Common myeloid progenitor, CD34-positive (primary cell): ENCODE measurements at places on chromosomes 7 and 10.

- H3K27ac ChIP-seq = no peak overlapping the region
- H3K4me3 ChIP-seq = no peak overlapping the region
- no peaks in the 10 kb centered on the region for H3K36me3 ChIP-seq
- H3K27me3 ChIP-seq = no peaks in the 10 kb centered on the region
- H3K4me1 ChIP-seq = no peaks in the 10 kb centered on the region
These were observed 20.2 kb upstream of the TMEM178B start for GRCh38 chr7:141053626-141054025.

DNA sequence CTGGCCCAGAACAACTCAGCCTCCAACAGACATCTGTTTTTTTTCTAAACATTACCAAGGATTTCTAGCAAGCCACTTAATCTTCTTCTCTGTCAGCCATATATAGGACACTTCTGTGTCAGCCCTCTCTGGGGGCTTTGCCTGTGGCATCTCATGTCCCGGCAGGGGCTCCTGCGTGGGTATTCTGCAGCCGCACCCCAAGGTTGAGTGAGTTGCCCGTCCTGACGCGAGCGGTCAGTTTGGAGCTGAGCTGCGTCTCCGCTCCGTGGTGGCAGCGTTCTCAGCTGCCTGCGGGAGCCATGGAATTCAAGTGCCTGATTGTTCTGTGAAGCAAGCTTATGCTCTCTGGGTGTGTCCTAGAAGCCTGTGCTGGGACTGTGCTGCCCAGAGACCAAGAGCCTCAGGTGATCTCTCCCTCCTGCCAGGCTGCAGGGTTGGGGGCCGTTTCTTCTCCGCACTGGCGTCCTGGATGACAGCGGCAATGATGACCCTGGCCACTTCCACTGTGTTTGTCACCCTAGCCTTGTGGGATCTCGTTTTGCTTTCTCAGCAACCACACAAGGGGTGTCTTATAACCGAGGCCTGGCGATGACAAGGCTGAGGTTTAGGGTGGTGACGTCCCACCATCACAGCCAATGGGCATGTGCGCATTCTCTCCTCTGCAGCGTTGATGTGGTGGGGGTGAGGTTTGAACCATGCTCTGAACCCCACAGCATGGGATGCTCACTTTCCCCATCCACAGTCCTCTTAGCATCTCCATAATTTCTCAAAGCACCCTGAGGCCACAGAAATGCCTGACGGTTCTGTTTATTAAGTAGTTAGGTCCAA lies 612.6 kb upstream of the FOXK1 start:
- no peak for DNase-seq
- no peak overlapping the region for H3K27ac ChIP-seq
- no peaks in the 10 kb centered on the region for H3K36me3 ChIP-seq
- H3K27me3 ChIP-seq = no peaks in the 10 kb centered on the region
- no peak overlapping the region for H3K4me3 ChIP-seq

DNA sequence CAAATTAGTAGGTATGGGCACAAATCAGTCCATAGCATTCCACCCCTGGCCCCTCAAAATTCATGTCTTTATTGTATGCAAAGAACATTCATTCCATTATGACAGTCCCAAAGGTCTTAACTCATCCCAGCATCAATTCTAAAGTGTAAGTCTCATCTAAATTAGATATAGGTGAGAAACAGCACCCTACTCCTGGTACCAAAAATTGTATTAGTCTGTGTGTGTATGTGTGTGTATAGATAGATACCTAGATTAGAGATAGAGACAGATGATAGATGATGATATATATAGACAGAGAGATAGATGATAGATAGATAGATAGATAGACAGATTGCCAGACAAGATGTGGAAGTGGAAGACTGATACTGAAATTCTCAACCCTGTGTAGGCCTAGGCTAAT lies 109.9 kb downstream of the IQUB start:
- H3K27ac ChIP-seq = no peak overlapping the region
- no peaks in the 10 kb centered on the region for H3K27me3 ChIP-seq
- H3K36me3 ChIP-seq = no peaks in the 10 kb centered on the region
- no peaks in the 10 kb centered on the region for H3K4me1 ChIP-seq

DNA sequence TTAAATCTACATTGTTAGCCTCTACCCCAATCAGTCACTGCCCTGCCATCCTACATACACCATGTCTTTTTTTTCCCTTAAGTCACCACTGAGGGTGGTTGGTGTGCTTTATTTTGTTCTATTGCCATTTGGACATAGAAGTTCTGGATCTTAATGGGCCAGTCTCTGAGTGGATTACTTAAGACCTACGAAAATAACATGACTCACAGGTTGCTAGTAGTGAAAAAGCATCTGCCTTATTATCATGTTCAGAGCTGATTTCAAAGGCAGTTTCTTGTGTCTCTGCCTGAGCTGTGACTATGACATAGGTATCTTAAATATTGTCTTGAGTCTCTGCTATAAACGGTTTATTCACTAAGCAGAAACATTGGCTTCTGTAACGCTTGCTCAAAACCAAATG lies 410.8 kb downstream of the MDFIC start:
- no peaks in the 10 kb centered on the region for H3K4me1 ChIP-seq
- H3K27ac ChIP-seq = no peak overlapping the region
- H3K27me3 ChIP-seq = no peaks in the 10 kb centered on the region
- no peaks in the 10 kb centered on the region for H3K36me3 ChIP-seq

- peaks cover 11% of the 10 kb centered on the region for H3K4me1 ChIP-seq
- peaks cover 8% of the 10 kb centered on the region for H3K27me3 ChIP-seq
- peak; percentile 26 for DNase-seq
- no peak overlapping the region for H3K4me3 ChIP-seq
- no peak overlapping the region for H3K27ac ChIP-seq
These were observed 21.4 kb upstream of the MLXIPL start for GRCh38 chr7:73645643-73646174.

DNA sequence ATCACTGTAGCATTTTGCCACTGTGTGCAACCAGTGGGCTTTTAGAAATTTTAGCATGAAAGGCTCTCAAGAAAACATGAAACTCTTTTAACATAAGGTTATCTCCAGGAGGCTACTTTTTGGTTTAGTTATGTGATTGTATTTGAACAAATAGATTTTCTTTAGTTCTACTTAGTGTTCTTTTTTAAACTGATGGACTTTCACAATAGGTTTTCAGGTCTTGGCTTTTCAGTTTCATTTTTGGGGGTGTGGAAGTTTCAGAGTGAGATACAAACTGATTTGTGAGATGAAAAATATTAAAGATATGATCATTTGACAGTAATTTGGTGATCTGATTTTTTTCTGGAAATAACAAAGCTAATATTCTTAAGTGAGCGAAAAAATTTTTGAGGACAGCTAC lies 344.1 kb downstream of the PHF14 start:
- no peak overlapping the region for H3K27ac ChIP-seq
- H3K27me3 ChIP-seq = no peaks in the 10 kb centered on the region
- H3K4me1 ChIP-seq = no peaks in the 10 kb centered on the region
- H3K36me3 ChIP-seq = no peaks in the 10 kb centered on the region
- no peak overlapping the region for H3K4me3 ChIP-seq
- no peak for DNase-seq

- H3K27me3 ChIP-seq = no peaks in the 10 kb centered on the region
- H3K4me3 ChIP-seq = no peak overlapping the region
- H3K27ac ChIP-seq = no peak overlapping the region
- DNase-seq = no peak
These were observed 275.3 kb downstream of the HDAC9 start for GRCh38 chr7:18770822-18771221.

- no peak overlapping the region for H3K27ac ChIP-seq
- H3K36me3 ChIP-seq = no peaks in the 10 kb centered on the region
- no peak overlapping the region for H3K4me3 ChIP-seq
These were observed 71.7 kb upstream of the GTF2I start for GRCh38 chr7:74585844-74586243.

GRCh38 chr7:110669410-110669809 lies 421.5 kb upstream of the LRRN3 start:
- no peak for DNase-seq
- no peak overlapping the region for H3K4me3 ChIP-seq
- H3K27ac ChIP-seq = no peak overlapping the region
- no peaks in the 10 kb centered on the region for H3K4me1 ChIP-seq

DNA sequence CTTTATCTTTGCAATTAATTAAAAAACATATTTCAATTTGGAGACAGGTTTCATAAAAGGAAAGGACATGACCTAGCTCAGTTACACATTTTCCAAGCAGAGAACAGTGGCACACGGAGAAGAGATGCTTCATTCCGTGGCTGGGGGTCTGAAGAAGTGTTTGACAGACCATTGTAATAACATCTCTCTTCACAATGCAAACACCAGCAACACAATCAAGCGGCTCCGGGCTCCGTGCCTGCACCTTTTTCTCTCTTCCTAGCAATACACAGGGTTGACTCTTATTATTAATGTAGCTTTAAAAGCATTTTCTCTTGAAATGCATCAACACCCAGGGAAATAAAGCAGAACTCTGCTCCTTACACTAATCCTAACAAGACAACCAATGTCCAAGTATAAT lies 261.0 kb upstream of the AOAH start:
- DNase-seq = no peak
- H3K27me3 ChIP-seq = no peaks in the 10 kb centered on the region
- H3K4me1 ChIP-seq = peaks cover 20% of the 10 kb centered on the region

- no peak overlapping the region for H3K4me3 ChIP-seq
- DNase-seq = no peak
- H3K27me3 ChIP-seq = peaks cover 1% of the 10 kb centered on the region
- peaks cover 14% of the 10 kb centered on the region for H3K4me1 ChIP-seq
These were observed 2.9 kb downstream of the RBP4 start for GRCh38 chr10:93598157-93598556.

- no peak for DNase-seq
- H3K4me1 ChIP-seq = no peaks in the 10 kb centered on the region
- H3K27ac ChIP-seq = no peak overlapping the region
These were observed 608.0 kb downstream of the DNAJB6 start for GRCh38 chr7:157944734-157945291.

GRCh38 chr10:76937181-76937600 lies 700.4 kb downstream of the KCNMA1 start:
- H3K27ac ChIP-seq = no peak overlapping the region
- H3K4me1 ChIP-seq = no peaks in the 10 kb centered on the region
- peaks cover 5% of the 10 kb centered on the region for H3K27me3 ChIP-seq
- no peaks in the 10 kb centered on the region for H3K36me3 ChIP-seq

GRCh38 chr7:69567800-69568199 lies 30.5 kb upstream of the AUTS2 start:
- no peaks in the 10 kb centered on the region for H3K4me1 ChIP-seq
- no peaks in the 10 kb centered on the region for H3K27me3 ChIP-seq
- no peak for DNase-seq
- no peaks in the 10 kb centered on the region for H3K36me3 ChIP-seq
- no peak overlapping the region for H3K4me3 ChIP-seq

- no peaks in the 10 kb centered on the region for H3K4me1 ChIP-seq
- no peak for DNase-seq
- no peaks in the 10 kb centered on the region for H3K27me3 ChIP-seq
- H3K27ac ChIP-seq = no peak overlapping the region
- no peaks in the 10 kb centered on the region for H3K36me3 ChIP-seq
- H3K4me3 ChIP-seq = no peak overlapping the region
These were observed 36.0 kb upstream of the OTUD1 start for GRCh38 chr10:23402856-23403255.

DNA sequence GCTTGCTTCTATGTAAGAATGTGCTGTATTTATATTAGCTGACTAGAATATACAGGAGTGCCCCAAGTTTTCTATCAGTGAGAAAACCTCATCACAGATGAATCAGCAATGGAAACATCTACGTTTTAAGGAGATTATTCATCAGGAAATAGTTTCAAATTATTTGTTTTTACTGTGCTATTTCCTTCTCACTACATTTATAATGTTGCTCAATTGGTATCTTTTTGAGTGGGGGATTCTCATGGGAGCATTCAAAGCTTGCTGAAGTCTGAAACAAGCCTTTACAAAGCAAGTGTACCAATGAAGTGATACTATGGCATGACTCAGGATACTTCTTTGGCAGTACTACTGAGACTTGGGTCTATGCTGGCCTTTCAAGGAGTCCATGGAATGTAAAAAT lies 191.1 kb upstream of the SLC26A5 start:
- no peaks in the 10 kb centered on the region for H3K36me3 ChIP-seq
- no peaks in the 10 kb centered on the region for H3K4me1 ChIP-seq
- H3K27me3 ChIP-seq = peaks cover 3% of the 10 kb centered on the region
- no peak overlapping the region for H3K4me3 ChIP-seq
- no peak for DNase-seq
- H3K27ac ChIP-seq = no peak overlapping the region

DNA sequence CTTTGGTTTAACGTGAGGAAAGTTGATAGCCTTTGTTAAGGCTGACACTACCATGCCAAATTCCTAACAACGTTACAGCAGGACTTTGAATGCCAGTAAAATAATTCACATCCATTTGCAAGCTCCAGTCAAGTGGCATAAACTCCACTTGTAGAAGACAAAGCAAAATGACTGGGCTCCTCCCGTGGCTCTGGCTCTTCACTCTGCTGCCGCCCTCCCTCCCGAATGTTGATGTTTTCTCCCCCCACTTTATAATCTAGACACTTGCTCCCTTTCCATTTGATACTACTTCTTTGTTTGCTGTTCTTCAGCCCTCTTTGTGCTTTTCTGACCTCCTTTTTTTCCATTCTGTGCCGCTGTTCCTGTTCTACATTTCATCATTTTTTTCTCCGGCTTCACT lies 22.8 kb upstream of the ITGB8 start:
- H3K4me3 ChIP-seq = no peak overlapping the region
- H3K36me3 ChIP-seq = no peaks in the 10 kb centered on the region
- H3K27ac ChIP-seq = no peak overlapping the region
- no peak for DNase-seq

DNA sequence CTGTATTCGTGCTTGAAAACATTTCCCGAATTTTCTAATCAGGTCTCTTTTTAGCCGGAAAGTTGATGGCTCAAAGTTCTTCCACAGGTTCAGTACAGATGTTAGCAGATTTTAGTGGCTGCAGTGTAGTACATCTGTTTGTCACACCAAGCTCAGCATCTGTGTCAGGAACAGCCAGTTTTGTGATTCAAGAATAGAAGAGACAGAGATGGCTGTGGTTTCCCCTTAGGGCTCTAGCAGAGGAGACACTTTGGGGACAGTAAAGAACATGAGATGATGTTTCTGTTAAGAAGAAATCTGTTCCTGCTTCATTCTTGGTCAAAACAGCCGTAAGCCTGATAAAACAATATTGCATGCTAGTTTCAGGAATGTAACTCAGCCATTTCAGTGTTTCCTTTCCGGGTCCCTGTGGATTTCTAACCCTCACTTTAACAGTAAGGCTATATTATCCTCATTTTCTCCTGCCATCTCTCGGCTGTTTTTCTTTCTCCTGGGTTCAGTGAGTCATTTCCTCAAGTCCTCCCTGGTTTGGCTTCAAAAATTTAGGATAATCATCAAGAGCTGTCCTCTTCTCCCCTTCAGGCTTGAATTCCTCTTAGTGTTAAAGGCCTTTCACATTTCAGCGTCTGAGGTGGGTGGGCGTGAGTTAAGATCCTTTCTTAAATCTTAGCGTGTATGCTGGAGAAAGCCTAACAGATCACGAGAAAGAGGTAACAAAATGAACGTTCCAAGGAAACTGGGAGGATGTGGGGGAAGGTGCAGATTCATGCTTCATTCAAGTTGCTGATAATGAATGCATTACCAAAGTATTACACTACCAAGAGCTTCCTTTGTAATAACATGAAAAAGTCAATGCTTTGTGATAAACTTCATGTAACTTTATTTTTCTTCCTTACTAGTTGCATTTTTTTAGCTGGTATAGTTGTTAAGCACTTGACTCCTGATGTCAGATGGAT lies 37.1 kb upstream of the BICC1 start:
- no peaks in the 10 kb centered on the region for H3K36me3 ChIP-seq
- H3K4me1 ChIP-seq = no peaks in the 10 kb centered on the region
- H3K27me3 ChIP-seq = peaks cover 2% of the 10 kb centered on the region
- H3K4me3 ChIP-seq = no peak overlapping the region
